ENCODE measurements at places on chromosomes 3 and 15. TPM values are rescaled to one million over a fixed set of nuclear protein-coding genes. Genes with fewer than 3 reads are reported as not detected.

Gene STAC
- total RNA-seq, result not detected

Gene CPEB1
- not detected for total RNA-seq

Gene SLC22A13
- total RNA-seq, result 0.78 TPM

Gene NR2E3
- total RNA-seq, result not detected

Gene GRK7
- total RNA-seq, result not detected

Gene FAM3D
- total RNA-seq, result not detected

Gene CCDC33
- not detected for total RNA-seq

Gene NRG4
- total RNA-seq, result not detected

Gene LZTFL1
- 3.2 TPM for total RNA-seq

Gene SPTSSB
- total RNA-seq, result not detected

Gene RPSA
- total RNA-seq, result 2,053 TPM

Gene CHD2
- 105 TPM for total RNA-seq

Gene PLXND1
- total RNA-seq, result 1.3 TPM

Gene KIF7
- 3.5 TPM for total RNA-seq

Gene CLDN11
- total RNA-seq, result 0.18 TPM

Gene CCR5
- total RNA-seq, result 0.46 TPM

Gene RAD51
- 53.8 TPM for total RNA-seq

Gene CLSTN2
- total RNA-seq, result not detected

Gene FOXB1
- total RNA-seq, result 11.8 TPM

Gene MINAR1
- total RNA-seq, result 0.55 TPM

Measured in activated T-helper 2 cell treated with anti-CD3 and anti-CD28 coated beads, Interferon-gamma antibody, Interleukin-2, Interleukin-4, amounts not matched to agents 10 μg/mL and 5 μg/mL and 100 μg/mL, durations not matched to agents 14 hours and 24 hours and 36 hours (primary cell).